ENCODE measurements at places on chromosomes 7 and 10. TPM values are rescaled to one million over a fixed set of nuclear protein-coding genes. Genes with fewer than 3 reads are reported as not detected.

DNA sequence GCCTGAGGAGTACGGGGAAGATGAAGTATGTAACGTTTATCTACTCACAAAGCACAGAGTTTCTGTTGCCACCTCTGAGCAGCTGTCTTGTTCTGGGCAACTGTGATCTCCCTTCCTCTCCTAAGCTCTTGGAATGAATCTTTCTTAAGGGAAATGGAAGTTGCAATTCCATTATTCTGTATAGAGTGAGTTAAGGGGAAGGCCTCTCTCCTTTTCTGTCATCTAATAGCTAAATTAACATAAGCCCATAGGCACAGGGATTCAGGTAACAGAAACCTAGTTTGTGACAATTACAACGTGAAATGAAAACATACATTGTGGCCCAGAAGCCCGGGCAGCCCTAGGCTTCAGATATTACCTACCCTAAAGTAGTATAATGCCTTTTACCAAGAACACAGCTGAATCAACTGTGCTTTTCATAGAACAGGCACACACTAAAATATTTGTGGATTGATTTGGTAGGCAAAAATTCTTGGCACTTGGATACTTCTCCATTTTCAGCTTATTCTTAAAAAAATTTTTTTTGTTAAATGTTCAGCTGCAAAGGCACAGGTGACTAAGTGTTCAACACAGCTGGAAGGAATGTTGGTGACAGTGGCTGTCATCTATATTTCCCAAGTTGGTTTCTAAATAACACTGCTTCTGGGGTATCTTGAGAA, 3.8 kb upstream of the PDCD4 start:
- DNase-seq = no peak

PRKAR2B gene
- 8.1 TPM for total RNA-seq

- DNase-seq = no peak
These were observed 6.0 kb downstream of the TAS2R40 start for GRCh38 chr7:143227806-143228205.

PKD2L1 gene
- not detected for total RNA-seq

- DNase-seq = peak; percentile 64
These were observed 135.8 kb downstream of the KMT2E start for GRCh38 chr7:105149827-105150226.

- DNase-seq = no peak
These were observed 19.5 kb upstream of the VPS41 start for GRCh38 chr7:38928506-38928905.

- peak; percentile 7 for DNase-seq
These were observed 85.8 kb downstream of the HIF1AN start for GRCh38 chr10:100621360-100622205.

SLC26A5 gene
- not detected for total RNA-seq

RBP4 gene
- not detected for total RNA-seq

- DNase-seq = peak; percentile 23
These were observed 45.0 kb upstream of the CACUL1 start for GRCh38 chr10:118799777-118800176.

- no peak for DNase-seq
These were observed 9.6 kb downstream of the ELMO1 start for GRCh38 chr7:37438906-37439652.
